SIG-M5 (cell line): ENCODE measurements at places on chromosomes 1 and 21.

DNA sequence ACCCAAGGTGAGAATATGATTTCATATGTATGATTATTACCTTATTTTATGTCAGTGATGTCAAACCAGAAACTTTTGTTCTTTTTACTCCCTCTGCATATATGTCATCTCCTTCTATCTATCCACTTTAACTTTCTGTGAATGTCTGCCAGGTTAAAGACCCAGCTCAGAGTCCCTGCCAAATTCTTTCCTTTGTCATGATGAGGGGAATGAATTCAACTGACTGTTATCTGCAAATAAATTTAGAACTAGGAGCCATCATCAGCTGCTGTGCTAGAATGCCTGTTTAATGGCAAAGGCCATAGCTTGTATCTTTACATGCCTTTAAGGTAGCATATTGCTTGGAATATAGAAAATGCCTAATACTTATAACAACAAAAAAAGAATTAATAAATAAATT lies 815.6 kb upstream of the NEGR1 start:
- no peak for DNase-seq

DNA sequence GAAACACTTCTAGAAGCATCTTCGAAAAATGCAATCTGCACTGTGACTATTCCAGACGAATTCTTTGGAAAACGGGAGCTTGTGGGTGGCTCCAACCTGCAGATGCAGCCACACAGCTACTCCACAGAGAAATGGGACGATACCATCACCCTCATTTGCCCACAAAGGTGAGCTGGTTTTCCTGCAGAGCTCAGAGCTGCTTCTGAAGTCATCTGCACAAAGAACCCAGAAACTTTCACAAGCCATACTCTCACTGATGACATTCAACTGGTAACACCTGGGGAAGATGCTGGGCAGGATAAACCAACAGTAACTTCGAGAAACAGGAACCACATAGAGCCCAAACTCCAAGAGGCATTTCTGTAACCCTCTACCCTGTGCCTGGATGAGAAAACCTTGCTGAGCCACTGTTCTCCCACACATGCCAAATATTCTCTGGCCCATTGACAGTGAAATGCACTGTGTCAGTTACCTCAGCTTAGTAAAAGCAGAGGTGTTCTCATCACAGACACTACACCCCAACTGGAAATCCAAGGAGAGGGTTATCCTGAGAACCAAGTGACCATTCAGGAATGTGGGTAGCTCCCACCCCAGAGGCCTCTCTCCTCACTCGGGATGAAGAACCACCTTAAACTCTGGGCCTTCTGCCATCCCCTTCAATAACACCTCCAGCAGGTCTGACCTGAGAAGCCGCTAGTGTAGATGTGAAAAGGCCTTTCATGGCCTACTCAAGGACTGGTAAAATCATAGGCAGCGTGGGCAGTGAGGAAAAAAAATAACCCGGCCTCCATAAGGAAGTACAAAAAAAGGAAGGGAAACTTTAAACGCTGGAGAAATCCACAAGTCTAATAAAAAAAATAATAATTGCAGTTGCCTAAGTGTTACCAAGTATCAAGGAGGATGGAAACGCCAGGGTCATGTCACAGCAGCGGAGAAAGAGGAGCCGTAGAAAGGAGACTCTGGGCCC lies 56.7 kb downstream of the HSF2BP start:
- DNase-seq: no peak

GRCh38 chr1:20725189-20726117 lies 7.0 kb downstream of the SH2D5 start:
- no peak for DNase-seq

DNA sequence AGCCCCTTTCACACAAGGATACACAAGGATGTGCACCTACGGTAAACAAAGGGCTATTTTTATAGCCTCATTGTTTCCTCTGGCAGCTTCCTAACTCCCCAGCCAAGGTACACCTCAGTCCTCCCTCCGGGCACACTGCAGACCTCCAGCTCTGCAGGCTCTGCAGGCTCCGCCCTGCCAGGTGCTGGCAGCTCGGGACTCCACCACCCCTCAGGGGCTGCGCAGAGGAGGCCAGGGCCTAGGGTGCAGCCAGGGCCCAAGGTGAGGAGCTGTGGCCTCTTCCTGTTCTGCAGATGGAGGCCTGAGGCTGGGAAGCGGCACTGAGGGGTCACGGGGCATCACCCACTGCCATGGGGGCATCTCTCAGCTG lies 19.8 kb upstream of the CLSTN1 start:
- DNase-seq: no peak

- DNase-seq: no peak
Measured at GRCh38 chr1:212700223-212700891, 717 bp upstream of the BATF3 start.

- no peak for DNase-seq
Measured at GRCh38 chr1:166980383-166980782, 5.0 kb upstream of the ILDR2 start.

- DNase-seq: no peak
Measured at GRCh38 chr1:178933105-178933561, 62.3 kb upstream of the ANGPTL1 start.

DNA sequence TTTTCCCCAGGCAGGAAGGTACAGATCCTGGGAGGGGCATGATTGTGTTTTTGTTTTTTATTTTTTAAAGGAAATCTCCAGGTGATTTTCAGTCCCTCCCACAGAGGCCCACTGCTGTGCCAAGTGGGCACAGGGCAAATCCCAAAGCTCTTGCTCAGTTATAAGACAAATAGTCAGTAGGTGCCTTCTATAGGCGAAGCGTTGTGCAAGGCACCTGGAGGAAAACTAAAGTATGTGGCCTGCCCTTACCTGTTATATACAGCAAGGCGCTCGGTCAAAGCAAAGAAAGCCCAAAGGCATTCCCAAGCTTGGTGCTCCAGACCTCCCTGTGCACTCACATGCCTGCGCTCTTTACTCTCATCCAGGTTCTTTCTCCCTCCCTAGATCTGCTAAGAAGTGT lies 81.0 kb downstream of the KCNJ15 start:
- no peak for DNase-seq

DNA sequence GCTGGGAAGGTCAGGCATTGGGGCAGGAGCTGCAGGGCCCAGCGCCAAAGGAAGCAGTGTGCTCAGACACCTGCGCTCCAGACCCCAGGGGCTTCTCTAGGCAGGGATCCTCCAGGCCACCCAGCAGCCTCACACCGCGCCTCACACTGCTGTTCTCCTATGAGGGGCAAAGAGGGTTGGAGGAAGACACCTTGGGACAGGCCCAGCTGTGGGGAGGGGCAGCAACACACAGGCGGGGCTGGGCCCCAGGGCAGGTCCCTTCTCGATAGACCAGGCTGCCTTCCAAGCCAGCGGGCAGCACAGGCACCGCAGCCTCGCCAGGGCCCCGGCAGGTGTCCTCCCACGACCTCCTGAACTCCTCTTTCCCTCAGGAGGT lies 20.7 kb upstream of the PRSS38 start:
- DNase-seq: no peak

DNA sequence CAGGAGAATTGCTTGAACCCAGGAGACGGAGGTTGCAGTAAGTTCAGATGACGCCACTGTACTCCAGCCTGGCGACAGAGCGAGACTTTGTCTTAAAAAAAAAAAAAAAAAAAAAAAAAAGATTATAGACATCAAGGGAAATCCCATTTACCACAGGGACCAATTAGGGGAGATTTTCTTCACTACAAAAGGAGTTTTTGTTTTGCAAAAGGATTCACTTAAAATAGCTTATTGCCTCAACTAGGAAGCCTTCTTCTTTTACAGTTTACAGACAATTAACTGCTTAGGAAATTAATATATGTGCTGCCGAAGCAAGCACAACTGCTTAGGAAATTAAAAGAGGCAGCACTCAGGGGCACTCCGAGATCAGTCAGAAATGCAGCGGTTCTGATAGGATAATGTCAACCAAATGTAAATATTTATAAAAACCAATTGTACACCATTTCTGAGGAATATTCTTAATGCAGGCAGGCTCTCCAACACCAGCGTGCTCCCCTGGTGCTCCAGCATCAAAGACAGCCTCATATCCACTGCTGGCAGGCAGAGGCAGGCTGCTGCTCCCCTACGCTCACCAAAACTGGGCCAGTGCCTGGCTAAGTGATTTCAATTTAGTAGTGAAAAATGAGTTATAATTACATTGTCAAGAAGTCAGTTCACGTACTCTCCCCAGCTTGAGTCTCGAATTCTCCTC lies 107.9 kb upstream of the RAB4A start:
- no peak for DNase-seq

DNA sequence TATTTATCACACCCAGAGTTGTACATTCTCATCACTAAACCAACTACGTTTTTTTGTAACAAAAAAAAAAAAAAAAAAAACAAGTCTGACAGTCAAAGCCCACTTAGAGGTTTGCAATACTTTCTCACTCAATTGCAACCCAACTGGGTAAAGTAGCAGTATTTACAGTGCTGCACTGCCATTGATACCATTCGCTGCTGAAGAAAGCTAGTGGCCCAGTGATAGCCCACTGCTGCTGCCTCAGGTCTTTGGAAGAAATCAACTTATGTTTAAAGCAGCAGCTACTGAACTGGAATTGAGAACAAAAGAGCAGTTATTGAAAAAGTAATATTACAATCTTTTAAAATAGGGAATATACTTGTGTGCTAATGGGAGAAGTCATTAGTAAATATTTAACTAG lies 2.7 kb downstream of the HNRNPU start:
- DNase-seq: no peak

- no peak for DNase-seq
Measured at GRCh38 chr1:157782931-157783330, 6.0 kb upstream of the FCRL2 start.

GRCh38 chr1:24890887-24891286 lies 39.2 kb downstream of the RUNX3 start:
- no peak for DNase-seq

- no peak for DNase-seq
Measured at GRCh38 chr1:53740621-53741105, 1.7 kb upstream of the GLIS1 start.

GRCh38 chr1:22101199-22101598 lies 41.7 kb downstream of the WNT4 start:
- no peak for DNase-seq

DNA sequence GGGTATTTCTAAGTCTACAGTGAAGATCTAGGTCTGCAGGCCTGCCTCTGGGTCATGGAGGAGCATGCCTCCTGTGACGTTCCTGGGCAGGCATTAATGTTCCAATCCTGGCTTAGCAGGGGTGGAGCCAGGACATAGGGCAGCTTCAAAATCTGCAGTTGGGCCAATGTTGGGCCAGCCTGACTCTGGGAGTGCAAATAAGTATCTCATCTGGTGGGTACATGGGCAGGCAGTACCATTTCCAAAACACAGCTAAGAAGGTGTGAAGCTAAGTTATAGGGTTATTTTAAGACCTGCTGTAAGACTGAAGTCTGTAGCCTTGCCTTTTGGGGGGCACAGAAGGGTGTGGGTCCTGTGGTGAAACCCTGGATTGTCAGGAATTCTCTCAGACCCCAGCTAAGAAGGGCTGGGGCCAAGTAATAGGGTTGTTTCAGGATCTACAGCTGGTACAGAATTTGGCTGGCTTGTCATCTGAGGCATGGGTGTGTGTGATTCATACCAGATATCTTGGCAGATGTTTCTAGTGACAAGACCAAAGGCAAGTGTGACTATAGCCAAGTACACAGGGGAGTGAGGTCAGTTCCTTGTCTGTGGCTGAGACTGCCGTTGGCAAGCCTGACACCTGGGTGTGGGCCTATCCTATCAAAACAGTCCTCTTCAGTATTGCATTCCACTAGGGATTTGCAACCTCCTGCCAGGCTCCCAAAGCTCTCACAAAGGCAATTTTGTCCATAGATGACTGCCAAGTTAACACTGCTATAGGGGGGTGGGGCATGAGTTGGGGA lies 468.7 kb upstream of the B3GALT2 start:
- DNase-seq: no peak

- DNase-seq: no peak
Measured at GRCh38 chr1:16434501-16434900, 2.7 kb downstream of the SPATA21 start.

DNA sequence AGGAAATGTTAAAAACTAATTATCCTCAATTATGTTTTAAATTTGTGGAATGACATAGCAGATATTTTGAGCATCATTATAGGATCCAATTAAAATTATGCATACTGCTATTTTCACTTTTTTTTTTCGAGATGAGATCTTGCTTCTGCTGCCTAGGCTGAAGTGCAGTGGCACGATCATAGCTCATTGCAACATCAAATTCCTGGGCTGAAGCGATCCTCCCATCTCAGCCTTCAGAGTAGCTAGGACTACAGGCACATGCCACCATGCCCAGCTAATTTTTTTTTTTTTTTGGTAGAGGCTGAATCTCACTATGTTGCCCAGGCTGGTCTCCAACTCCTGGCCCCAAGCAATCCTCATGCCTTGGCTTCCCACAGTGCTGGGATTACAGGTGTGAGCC lies 11.3 kb upstream of the SLC1A7 start:
- no peak for DNase-seq

DNA sequence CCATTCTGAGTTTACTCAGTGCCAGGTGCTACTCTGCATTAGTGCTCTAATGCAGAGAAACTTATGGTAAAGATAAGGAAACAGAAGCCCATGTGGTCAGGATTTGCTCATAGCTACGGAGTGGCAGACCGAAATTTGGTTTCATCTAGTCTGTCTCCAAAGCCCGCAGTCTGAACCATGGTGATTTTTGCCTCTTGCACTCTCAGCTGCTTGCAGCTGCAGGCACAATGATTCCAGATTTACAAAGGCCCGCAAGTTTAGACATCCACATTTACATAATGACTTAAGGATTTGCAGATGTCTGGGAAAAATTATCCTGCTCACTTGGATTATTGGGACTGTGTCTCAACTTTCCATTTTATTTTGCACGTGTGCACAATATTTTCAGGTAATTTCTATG lies 161.3 kb upstream of the KCNJ6 start:
- no peak for DNase-seq

GRCh38 chr1:109388884-109389637 lies 8.7 kb downstream of the SORT1 start:
- no peak for DNase-seq

DNA sequence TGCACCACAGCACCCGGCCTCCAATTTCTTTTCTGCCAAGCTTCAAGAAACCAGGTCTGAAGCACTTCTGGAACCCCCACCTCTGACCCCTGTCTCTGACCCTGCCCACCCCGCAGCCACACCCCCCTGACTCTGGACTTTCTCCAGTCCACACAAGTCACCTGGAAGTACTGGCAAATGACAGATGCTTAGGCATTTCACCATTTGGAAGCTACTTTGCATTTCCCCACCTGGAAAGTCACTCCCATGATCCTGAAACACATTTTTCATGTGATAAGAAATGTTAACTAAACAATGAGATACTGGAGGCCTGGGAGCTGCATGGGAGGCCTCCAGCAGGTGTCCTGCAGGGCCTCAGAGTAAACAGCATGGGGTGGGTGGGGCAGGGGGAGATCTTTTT lies 45.7 kb downstream of the NTPCR start:
- DNase-seq: no peak
